Vagina (tissue), 2 donors: ENCODE measurements at places on chromosomes 16 and 17.
A peak's percentile ranks its signal among the peaks of the same experiment; 100 is the strongest.

DNA sequence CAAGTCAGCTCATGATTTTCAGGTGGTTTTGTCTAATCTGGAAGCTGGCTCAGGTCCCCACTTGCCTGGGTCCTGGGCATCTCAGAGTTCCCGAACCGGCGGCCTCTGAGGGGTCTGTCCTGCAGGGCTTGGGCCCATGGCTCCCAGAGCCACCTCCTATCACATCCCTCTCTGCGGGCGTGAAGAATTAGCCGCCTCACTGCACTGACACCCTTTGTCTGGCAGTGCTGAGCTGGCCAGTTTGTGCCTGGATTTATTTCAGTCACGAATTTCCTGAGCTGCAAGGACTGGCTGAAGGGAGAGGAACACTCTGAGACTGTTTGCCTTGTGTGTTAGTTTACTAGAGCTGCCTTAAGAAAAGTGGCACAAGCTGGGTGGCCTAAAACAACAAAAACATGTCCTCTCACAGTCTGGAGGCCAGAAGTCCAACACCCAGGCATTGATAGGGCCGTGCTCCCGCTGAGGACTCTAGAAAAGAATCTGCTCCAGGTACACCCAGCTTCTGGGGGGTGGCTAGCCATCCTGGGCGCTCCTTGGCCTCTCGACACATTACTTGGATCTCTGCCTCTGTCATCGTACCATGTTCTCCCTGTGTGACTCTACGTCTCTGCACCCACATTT is 217.5 kb upstream of the DYNLRB2 start:
- H3K27me3 ChIP-seq: no peaks in the 10 kb centered on the region
- no peaks in the 10 kb centered on the region for H3K4me1 ChIP-seq
- no peak overlapping the region for H3K27ac ChIP-seq
- no peak overlapping the region for H3K4me3 ChIP-seq
- DNase-seq: peak; percentile 46

GRCh38 chr17:19464031-19465026 is 53.3 kb downstream of the RNF112 start:
- peaks cover 47% of the 10 kb centered on the region for H3K4me1 ChIP-seq
- H3K4me3 ChIP-seq: no peak overlapping the region
- no peaks in the 10 kb centered on the region for H3K27me3 ChIP-seq
- H3K27ac ChIP-seq: peak overlapping the region; percentile 67
- no peak for DNase-seq
- no peaks in the 10 kb centered on the region for H3K36me3 ChIP-seq

DNA sequence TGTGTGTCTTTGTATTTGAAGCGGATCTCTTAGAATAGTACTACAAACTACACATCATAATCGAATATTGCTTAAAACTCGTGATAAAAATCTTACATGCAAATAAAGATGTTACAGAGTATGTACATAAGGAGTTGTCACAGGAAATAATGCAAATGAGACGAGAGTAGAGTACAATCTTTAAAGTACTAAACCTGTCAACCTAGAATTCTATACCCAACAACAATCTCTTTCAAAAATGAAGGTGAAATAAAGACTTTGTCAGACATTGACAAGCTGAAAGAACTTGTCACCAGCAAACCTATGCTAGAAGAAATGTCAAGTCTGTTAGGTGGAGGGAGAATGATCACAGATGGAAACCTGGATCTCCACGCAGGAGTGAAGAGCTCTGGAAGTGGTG is 83.7 kb upstream of the GNG13 start:
- no peaks in the 10 kb centered on the region for H3K27me3 ChIP-seq
- H3K27ac ChIP-seq: no peak overlapping the region
- peaks cover 11% of the 10 kb centered on the region for H3K4me1 ChIP-seq
- DNase-seq: no peak
- H3K36me3 ChIP-seq: peaks cover 5% of the 10 kb centered on the region

DNA sequence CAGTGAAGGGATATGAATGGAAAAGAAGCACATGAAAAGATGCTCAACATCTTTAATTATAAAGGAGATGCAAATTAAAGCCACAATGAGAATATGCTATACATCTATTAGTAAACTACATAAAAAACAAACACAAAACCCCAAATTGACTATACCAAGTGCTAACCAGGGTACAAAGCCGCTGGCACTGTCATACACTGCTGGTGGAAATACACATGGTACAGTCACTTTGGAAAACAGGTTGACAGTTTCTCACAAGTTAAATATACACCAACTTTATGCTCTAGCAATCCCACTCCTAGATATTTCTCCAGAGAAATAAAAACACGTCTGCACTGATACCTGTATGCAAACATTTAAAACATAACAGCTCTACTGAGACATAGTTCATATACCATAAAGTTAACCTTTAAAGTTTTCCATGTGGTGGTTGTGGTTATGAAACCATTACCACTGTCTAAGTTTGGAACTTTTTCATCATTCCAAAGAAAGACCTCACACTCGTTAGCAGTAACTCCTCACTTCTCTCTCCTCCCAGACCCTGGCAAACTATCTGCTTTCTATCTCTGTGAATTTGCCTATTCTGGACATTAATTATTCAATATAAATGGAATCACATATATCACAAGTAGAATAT is 42.7 kb downstream of the ADGRG5 start:
- no peaks in the 10 kb centered on the region for H3K4me1 ChIP-seq
- DNase-seq: no peak
- no peak overlapping the region for H3K4me3 ChIP-seq
- no peak overlapping the region for H3K27ac ChIP-seq

DNA sequence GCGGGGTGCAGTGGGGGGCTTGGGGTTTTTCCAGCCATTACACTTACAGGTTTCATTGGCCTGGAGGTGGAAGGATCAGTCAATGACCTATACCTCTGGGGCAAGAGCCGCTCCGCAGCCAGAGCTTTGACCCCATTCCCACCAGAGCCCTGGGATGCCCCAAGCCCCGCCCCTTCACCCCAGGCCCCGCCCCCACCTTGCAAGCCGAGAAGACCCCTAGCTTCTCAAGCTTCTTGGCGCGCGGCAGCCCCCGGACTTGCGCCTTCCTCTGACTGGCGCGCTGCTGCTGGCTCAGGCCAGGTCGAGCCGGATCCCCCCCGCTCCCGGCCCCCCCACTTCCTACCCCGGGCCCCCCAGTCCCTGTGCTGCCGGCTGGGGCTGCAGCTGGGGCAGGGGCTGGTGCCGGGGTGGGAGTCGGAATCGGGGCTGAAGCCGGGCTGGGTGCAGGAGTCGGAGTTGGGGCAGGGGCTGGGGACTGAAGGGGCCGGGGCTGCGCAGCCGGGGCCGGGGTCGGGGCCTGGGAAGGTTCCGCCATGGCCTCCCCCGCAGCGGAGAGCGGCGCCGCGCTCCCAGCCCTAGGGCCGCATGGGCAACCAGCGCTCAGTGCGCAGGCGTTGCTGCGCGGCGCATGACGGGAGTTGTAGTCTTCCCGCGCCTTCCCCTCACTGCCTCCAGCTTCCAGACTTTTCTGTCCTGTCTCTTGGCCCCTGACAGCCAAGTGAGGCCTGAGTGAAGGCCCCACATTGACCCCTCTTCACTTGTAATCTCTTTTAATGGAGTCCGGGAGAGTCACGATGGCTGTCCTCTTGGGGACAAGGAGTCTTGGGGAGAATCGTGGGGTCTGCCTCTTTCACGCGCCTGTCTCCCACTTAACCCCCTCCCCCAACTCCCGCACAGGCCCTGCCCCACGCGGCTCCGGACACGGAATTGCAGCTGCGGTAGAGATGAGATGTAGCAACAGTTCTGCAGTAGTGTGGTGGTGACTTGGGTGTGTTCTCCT is at the start of gene KAT2A:
TSS of gene KAT2A (minus strand) at position 598 of the 1,000 bp plus-strand sequence. CDS start at position 535, 63 bp downstream.
- peaks cover 35% of the 10 kb centered on the region for H3K4me1 ChIP-seq
- H3K27ac ChIP-seq: peak within 1 kb of the TSS; percentile 70
- H3K27me3 ChIP-seq: no peaks in the 10 kb centered on the region
- peak within 1 kb of the TSS; percentile 86 for H3K4me3 ChIP-seq
- H3K36me3 ChIP-seq: no peaks in the 10 kb centered on the region
- DNase-seq: no peak
